ENCODE measurements at places on chromosomes 3 and 15.

- no peak for DNase-seq
Observed at GRCh38 chr15:88234711-88235110, 21.8 kb downstream of the NTRK3 start.

GRCh38 chr3:68972358-68972979 lies 40.1 kb upstream of the TAFA4 start:
- DNase-seq, result peak; percentile 30

GRCh38 chr15:39313467-39313866 lies 267.4 kb upstream of the THBS1 start:
- no peak for DNase-seq

DNA sequence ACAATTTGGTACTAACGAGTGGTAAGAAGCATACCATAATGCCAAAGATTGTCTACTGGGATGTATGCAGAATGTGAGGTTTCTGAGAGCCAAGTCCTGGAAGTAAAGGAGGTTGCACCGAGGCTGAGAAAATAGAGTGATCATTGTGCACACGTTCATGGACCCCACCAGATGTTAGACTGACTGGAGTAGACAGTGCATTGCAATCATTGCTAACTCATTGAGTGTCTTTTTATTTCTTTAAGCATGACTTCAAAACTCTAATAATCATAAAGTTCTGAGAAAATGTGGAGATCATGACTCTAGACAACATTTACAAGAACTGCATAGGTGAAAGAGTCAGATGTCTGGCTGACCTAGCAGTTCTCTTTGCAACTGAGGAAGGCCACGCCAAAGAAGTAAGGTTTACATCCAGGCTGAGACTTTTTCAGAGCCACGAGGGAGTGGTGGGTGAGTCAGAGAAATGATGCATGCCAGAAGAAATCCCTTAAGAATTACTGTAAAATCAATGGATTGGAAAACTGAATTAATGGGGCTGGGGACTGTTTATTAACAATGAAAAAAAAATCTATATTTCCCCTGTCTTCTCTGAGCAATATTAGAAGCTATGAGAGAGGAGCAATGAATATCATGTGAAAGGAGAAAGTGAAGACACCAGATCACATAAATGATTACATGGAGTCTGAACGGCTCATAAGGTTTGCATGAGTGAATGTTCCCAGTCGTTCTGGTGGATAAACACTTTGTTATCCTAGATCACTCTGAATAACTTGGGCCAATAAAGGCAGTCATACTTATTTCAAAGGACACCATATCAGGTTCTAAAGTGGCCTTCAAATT lies 76.0 kb upstream of the SLC25A26 start:
- DNase-seq, result no peak

- DNase-seq, result no peak
Observed at GRCh38 chr15:40050788-40051470, 11.9 kb upstream of the SRP14 start.

Data from fibroblast of gingiva (primary cell).